ENCODE measurements at places on chromosomes 2 and 18. TPM values are rescaled to one million over a fixed set of nuclear protein-coding genes. Genes with fewer than 3 reads are reported as not detected.

GRCh38 chr18:78199611-78200010 lies 780.0 kb upstream of the SALL3 start:
- H3K36me3 ChIP-seq: no peaks in the 10 kb centered on the region
- no peak overlapping the region for H3K27ac ChIP-seq
- no peaks in the 10 kb centered on the region for H3K27me3 ChIP-seq
- DNase-seq: no peak

- no peak for DNase-seq
- no peaks in the 10 kb centered on the region for H3K36me3 ChIP-seq
- peaks cover 16% of the 10 kb centered on the region for H3K27me3 ChIP-seq
Observed at GRCh38 chr2:113068249-113068648, 479 bp downstream of the IL1F10 start.

ANKRD30B gene
- not detected for total RNA-seq

GRCh38 chr18:76232779-76233178 lies 262.3 kb downstream of the ZNF516 start:
- DNase-seq: no peak
- H3K27ac ChIP-seq: no peak overlapping the region
- H3K4me3 ChIP-seq: no peak overlapping the region
- H3K27me3 ChIP-seq: peaks cover 9% of the 10 kb centered on the region

- H3K4me1 ChIP-seq: peaks cover 4% of the 10 kb centered on the region
- no peaks in the 10 kb centered on the region for H3K27me3 ChIP-seq
- DNase-seq: no peak
- no peak overlapping the region for H3K4me3 ChIP-seq
Observed at GRCh38 chr18:6210349-6211173, 204.2 kb downstream of the L3MBTL4 start.

- no peaks in the 10 kb centered on the region for H3K27me3 ChIP-seq
- H3K27ac ChIP-seq: no peak overlapping the region
- no peak overlapping the region for H3K4me3 ChIP-seq
- DNase-seq: no peak
- H3K4me1 ChIP-seq: no peaks in the 10 kb centered on the region
- peaks cover 23% of the 10 kb centered on the region for H3K36me3 ChIP-seq
Observed at GRCh38 chr2:218513676-218514075, 54.5 kb downstream of the USP37 start.

DNA sequence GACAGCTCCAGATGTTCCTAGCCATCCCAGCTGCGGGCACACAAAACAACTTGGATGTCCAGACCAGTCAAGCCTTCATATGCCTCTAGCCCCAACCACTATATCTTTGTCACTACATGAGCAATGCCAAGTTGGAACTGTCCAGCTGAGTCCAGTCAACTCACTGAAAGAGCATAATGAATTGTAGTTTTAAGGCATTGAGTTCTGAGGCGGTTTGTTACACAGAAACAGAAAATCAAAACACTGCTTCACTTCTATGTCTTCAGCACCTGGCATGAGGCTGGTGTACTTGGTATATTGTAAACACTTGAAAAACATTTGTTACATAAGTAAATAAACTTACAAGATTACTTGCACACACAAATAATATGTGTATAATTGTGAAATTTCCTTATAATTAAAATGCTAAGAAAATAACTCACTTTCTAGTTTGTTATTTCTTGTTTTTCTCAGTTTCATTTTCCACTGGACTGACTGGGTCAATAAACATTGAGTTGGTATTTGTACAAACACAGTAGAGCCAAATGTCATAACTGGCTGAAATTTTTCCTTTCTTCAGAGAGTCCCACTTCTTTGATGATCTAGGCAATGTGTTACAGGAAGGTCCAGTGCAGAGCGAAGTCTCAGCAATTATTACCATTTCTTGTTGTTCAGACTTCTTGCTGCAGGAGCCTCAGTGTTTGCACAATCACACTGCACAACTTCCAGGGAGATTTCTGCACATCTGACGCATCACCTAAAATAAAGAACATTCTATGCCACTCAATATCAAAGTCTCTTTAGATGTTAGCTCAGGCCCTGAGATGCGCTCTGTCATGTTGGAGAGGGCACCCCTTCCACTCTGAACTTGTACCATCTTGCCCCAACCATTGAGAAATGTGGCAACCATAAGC lies 38.2 kb upstream of the DPP4 start:
- peaks cover 12% of the 10 kb centered on the region for H3K4me1 ChIP-seq
- H3K27me3 ChIP-seq: no peaks in the 10 kb centered on the region
- no peak overlapping the region for H3K4me3 ChIP-seq
- H3K36me3 ChIP-seq: no peaks in the 10 kb centered on the region
- no peak overlapping the region for H3K27ac ChIP-seq

CHRND gene
- not detected for total RNA-seq

DNA sequence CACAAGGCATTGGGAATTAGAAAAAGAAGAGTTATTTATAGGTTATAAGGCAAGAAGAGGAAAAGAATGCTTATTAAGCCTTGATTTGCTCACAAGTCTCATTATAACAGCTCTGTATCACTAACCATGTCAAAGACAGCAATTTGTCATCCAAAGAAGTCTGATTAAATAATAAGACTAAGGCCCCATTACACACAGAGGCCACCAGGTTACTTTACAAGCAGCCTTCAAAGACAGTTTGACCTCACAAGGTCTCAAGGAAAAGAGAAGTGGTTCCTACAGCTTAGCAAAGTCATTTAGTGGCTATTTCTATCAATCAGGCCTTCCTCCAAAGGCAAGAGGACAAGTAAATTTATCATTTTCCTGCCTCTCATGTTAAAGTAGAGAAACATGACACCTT lies 188.5 kb downstream of the MBD2 start:
- no peaks in the 10 kb centered on the region for H3K27me3 ChIP-seq
- peaks cover 1% of the 10 kb centered on the region for H3K4me1 ChIP-seq
- no peak overlapping the region for H3K27ac ChIP-seq
- DNase-seq: no peak
- no peak overlapping the region for H3K4me3 ChIP-seq

GRCh38 chr2:60834270-60834717 lies 47.1 kb upstream of the REL start:
- H3K4me1 ChIP-seq: peaks cover 5% of the 10 kb centered on the region
- no peaks in the 10 kb centered on the region for H3K36me3 ChIP-seq
- H3K27me3 ChIP-seq: peaks cover 3% of the 10 kb centered on the region
- DNase-seq: no peak
- no peak overlapping the region for H3K27ac ChIP-seq

DNA sequence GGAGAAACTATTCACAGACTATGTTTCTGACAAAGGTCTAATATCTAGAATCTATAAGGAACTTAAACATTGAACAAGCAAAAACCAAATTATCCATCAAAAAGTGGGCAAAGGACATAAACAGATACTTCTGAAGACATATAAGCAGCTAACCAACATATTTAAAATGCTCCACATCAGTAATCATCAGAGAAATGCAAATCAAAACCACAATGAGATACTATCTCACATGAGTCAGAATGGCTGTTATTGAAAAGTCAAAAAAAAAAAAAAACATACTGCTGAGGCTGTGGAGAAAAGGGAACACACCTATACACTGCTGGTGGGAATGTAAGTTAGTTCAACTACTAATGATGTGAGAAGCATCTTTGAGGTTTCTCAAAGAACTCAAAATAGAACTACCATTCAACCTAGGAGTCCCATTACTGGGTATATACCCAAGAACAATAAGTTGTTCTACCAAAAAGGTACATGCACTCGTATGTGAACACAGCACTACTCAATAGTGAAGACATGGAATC lies 220.4 kb upstream of the TFPI start:
- no peak overlapping the region for H3K27ac ChIP-seq
- no peaks in the 10 kb centered on the region for H3K27me3 ChIP-seq
- H3K4me1 ChIP-seq: peaks cover 6% of the 10 kb centered on the region

GRCh38 chr2:127406454-127406853 lies 11.8 kb upstream of the PROC start:
- H3K4me1 ChIP-seq: peaks cover 14% of the 10 kb centered on the region
- H3K27ac ChIP-seq: no peak overlapping the region
- DNase-seq: no peak

- no peak for DNase-seq
- H3K27me3 ChIP-seq: peaks cover 57% of the 10 kb centered on the region
- H3K4me3 ChIP-seq: no peak overlapping the region
- H3K36me3 ChIP-seq: no peaks in the 10 kb centered on the region
Observed at GRCh38 chr18:78245451-78245850, 734.2 kb upstream of the SALL3 start.

AMER3 gene
- total RNA-seq: 7.0 TPM

COL4A3 gene
- total RNA-seq: 0.34 TPM

DNA sequence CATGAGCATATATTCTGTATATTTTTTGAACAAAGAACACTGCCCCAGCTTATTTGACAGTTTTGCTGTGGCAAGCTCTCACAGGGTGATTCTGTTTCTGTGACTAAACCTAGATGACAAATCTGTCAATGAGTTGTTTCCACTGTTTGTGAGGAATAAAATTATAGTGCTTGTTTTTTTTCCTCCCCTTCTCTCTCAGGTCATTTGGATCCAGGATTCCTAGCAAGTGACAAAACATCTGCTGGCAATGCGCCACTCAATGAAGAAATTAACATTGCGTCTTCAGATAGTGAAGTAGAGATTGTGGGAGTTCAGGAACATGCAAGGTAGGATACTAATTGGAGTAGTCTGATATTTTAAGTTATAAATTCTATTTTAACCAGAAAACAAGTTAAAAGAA lies 149.3 kb downstream of the HAUS1 start:
- H3K4me3 ChIP-seq: no peak overlapping the region
- H3K27ac ChIP-seq: peak overlapping the region; percentile 50
- H3K4me1 ChIP-seq: peaks cover 19% of the 10 kb centered on the region
- no peaks in the 10 kb centered on the region for H3K27me3 ChIP-seq
- no peak for DNase-seq

GRCh38 chr18:61322265-61322873 lies 10.9 kb upstream of the CDH20 start:
- H3K27me3 ChIP-seq: peaks cover 4% of the 10 kb centered on the region
- H3K4me3 ChIP-seq: no peak overlapping the region
- H3K36me3 ChIP-seq: no peaks in the 10 kb centered on the region
- no peaks in the 10 kb centered on the region for H3K4me1 ChIP-seq
- no peak overlapping the region for H3K27ac ChIP-seq
- DNase-seq: peak; percentile 65

NEU4 gene
- 1.3 TPM for total RNA-seq

C1QL2 gene
- 0.14 TPM for total RNA-seq

GRCh38 chr2:32095671-32096070 lies 32.3 kb downstream of the SPAST start:
- H3K27ac ChIP-seq: no peak overlapping the region
- no peaks in the 10 kb centered on the region for H3K27me3 ChIP-seq
- no peak overlapping the region for H3K4me3 ChIP-seq
- H3K36me3 ChIP-seq: peaks cover 18% of the 10 kb centered on the region
- H3K4me1 ChIP-seq: peaks cover 3% of the 10 kb centered on the region

GRCh38 chr18:9404565-9405060 lies 70.0 kb downstream of the TWSG1 start:
- H3K27me3 ChIP-seq: no peaks in the 10 kb centered on the region
- no peaks in the 10 kb centered on the region for H3K4me1 ChIP-seq
- peaks cover 9% of the 10 kb centered on the region for H3K36me3 ChIP-seq
- no peak overlapping the region for H3K27ac ChIP-seq

- no peak for DNase-seq
- no peaks in the 10 kb centered on the region for H3K27me3 ChIP-seq
- H3K27ac ChIP-seq: peak overlapping the region; percentile 10
Observed at GRCh38 chr2:163121483-163121882, 282.9 kb upstream of the KCNH7 start.

DTYMK gene
- 51.4 TPM for total RNA-seq

MRPL44 gene
- 26.1 TPM for total RNA-seq

EPC2 gene
- 53.1 TPM for total RNA-seq

DNA sequence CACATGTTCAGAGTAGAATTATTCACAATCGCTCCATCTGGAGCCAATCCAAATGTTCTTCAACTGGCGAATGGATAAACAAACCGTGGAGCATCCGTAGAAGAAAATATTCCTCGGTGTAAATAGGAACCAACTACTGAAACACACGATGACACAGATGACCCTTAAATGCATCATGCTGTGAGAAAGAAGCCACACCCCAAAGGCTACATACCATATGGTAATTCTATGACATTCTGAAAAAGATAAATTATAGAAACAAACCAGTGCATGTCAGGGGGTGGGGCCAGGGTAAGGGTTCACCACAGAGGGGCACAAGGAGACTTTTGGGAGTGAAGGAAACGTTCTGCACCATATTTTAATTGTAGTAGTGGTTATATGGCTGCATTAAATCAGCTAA lies 312.2 kb upstream of the SMIM21 start:
- no peak overlapping the region for H3K4me3 ChIP-seq
- H3K36me3 ChIP-seq: peaks cover 6% of the 10 kb centered on the region
- no peak for DNase-seq
- peaks cover 1% of the 10 kb centered on the region for H3K4me1 ChIP-seq
- peaks cover 4% of the 10 kb centered on the region for H3K27me3 ChIP-seq
- H3K27ac ChIP-seq: no peak overlapping the region

ANKRD53 gene
- 5.4 TPM for total RNA-seq

- H3K27ac ChIP-seq: no peak overlapping the region
- DNase-seq: no peak
- no peak overlapping the region for H3K4me3 ChIP-seq
Observed at GRCh38 chr2:727071-727470, 49.9 kb upstream of the TMEM18 start.

DNA sequence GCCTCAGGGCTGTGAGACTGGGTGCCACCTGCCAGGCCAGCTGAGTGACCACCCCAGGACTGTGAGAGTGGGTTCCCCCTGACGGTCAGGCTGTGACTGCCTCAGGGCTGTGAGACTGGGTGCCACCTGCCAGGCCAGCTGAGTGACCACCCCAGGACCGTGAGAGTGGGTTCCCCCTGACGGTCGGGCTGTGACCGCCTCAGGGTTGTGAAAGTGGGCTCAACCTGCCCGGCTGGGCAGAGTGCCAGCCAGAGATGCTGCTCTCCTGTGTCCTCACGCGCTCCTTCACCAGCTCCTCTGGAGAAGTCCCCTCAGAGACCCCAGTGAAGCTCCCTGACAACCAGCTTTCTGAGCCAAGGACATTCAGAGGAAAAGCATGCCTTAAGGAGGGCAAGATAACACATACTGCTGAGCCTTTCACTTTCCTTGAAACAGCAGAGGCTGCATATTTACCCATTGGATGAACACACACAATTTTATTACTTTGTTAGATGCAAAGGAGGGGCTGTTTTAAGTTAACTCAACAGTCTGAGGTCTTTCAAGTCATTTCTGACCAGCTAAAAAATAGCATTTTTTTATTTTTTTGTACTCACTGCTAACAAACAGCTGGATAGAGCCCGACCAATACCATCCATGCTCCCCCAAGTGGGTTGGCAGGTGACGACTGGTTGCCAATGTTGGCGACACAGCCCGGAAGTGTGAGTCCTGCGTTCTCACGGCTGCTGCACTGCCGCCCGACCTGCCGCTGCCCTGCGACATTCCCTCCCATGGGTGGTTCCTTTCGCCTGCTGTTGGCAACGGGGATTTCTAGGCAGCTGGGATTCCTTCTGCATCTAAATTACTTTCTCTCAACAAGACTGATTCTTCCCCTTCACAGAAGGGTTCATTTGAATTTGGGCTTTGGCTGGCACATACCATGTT lies 70.7 kb downstream of the NDUFA10 start:
- no peak overlapping the region for H3K27ac ChIP-seq
- no peak for DNase-seq
- no peaks in the 10 kb centered on the region for H3K36me3 ChIP-seq

GRCh38 chr2:129768036-129768386 lies 211.5 kb upstream of the RAB6C start:
- H3K4me3 ChIP-seq: no peak overlapping the region
- no peaks in the 10 kb centered on the region for H3K36me3 ChIP-seq
- DNase-seq: no peak
- no peak overlapping the region for H3K27ac ChIP-seq
- peaks cover 18% of the 10 kb centered on the region for H3K27me3 ChIP-seq
- no peaks in the 10 kb centered on the region for H3K4me1 ChIP-seq

GRCh38 chr2:150545916-150546315 lies 58.4 kb upstream of the RND3 start:
- H3K4me3 ChIP-seq: no peak overlapping the region
- H3K36me3 ChIP-seq: no peaks in the 10 kb centered on the region
- no peaks in the 10 kb centered on the region for H3K27me3 ChIP-seq
- no peak for DNase-seq
- no peak overlapping the region for H3K27ac ChIP-seq

All from progenitor cell of endocrine pancreas (in vitro differentiated cells).